ENCODE measurements at places on chromosomes 3 and 15. TPM values are rescaled to one million over a fixed set of nuclear protein-coding genes. Genes with fewer than 3 reads are reported as not detected.

The EPM2AIP1 gene
- 12.8 TPM for total RNA-seq

GRCh38 chr3:108021533-108021932 is 69.3 kb downstream of the CD47 start:
- no peak overlapping the region for H3K27ac ChIP-seq
- H3K27me3 ChIP-seq: peaks cover 26% of the 10 kb centered on the region
- DNase-seq: no peak
- H3K36me3 ChIP-seq: no peaks in the 10 kb centered on the region
- H3K4me3 ChIP-seq: no peak overlapping the region

DNA sequence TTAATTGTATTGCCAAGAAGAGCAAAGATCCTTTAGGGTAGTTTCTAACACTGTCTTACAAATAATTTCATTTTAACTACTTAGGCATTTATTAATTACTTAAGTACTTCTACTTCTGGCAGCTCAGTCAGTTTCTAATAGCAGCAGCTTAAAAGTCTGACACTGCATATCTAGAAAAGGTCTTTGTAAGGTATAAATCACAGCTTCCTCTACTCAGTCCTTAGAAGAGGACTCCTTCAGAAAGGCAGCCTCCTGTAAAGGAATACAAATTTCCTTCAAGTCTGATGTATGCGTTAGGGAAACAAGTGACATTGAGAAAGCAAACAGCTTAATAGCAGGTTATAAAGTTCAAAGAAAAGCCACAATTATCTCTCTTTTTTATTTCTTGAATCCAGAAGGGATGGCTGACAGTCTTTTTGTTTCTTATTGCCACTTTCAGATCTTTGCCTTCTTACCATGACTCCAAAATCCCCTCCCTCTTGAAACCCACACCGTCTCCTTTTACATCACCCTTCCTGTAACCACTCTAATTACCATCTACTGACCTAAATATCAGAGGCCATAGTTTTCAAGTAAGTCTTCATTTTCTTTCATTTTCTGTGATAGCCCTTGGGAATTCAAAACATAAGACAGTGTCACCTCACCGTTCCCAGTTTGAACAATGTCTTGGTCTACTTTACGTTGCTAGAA is 109.5 kb downstream of the CGGBP1 start:
- no peaks in the 10 kb centered on the region for H3K4me1 ChIP-seq
- no peak for DNase-seq
- H3K36me3 ChIP-seq: no peaks in the 10 kb centered on the region
- H3K4me3 ChIP-seq: no peak overlapping the region
- no peak overlapping the region for H3K27ac ChIP-seq

DNA sequence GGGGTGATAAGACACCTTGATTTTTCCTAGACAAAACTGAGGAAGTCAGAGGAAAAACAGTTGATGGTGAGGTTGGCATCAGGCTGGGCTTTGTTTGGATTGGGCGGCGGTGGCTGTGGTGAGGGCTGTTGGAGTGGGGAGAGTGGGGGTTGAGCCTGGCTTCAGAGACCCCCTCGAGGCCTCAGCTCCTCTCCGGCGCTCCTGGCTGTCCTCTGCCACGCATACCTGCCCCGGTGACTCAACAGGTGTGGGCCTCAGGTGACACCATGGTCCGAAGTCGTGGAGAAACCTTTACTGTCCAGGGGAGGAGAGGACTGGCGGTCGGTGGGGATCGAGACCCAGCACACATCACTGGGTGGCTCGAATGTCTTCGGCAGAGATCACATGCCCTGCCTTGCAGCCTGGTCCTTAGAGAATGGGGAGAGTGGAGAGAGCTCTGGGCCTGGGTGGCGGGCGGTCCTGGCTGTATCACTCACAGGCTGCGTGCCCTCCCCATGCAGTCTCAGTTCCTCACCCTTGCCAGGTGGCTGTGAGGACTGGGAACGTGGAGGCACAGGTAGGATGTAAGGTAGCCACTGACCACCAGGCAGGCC is 2.6 kb downstream of the APBA2 start:
- no peak overlapping the region for H3K4me3 ChIP-seq
- H3K4me1 ChIP-seq: peaks cover 9% of the 10 kb centered on the region
- H3K27me3 ChIP-seq: peaks cover 3% of the 10 kb centered on the region
- no peak for DNase-seq
- H3K36me3 ChIP-seq: no peaks in the 10 kb centered on the region

DNA sequence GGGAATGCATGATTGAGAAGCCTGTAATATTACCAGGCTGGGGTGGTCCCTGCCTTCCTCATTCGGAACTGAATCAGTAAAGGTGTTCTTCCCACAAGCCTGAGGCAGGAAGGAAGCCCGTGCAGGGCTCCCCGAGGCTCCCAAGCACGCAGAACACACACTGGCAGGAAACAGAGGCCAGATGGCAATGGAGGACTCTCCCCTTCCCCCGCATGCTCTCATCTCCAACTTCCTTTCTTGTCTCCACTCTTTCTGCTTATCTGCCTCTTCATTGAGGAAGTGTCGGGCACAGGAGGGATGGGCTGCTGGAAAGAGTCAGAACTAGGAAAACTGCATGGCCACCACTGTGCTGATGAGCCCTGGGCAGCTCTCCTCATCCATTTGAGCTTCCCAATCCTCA is 123.5 kb downstream of the NUP210 start:
- H3K4me3 ChIP-seq: no peak overlapping the region
- H3K36me3 ChIP-seq: no peaks in the 10 kb centered on the region
- no peak overlapping the region for H3K27ac ChIP-seq

Measured in HFFc6 (cell line).